ENCODE measurements at places on chromosomes 12 and 14. TPM values are rescaled to one million over a fixed set of nuclear protein-coding genes. Genes with fewer than 3 reads are reported as not detected.
A peak's percentile ranks its signal among the peaks of the same experiment; 100 is the strongest.

- H3K4me3 ChIP-seq: no peak overlapping the region
- DNase-seq: no peak
- no peak overlapping the region for H3K27ac ChIP-seq
- no peaks in the 10 kb centered on the region for H3K36me3 ChIP-seq
- no peaks in the 10 kb centered on the region for H3K27me3 ChIP-seq
- no peaks in the 10 kb centered on the region for H3K4me1 ChIP-seq
These were observed 29.6 kb upstream of the RASSF3 start for GRCh38 chr12:64580681-64581080.

DNA sequence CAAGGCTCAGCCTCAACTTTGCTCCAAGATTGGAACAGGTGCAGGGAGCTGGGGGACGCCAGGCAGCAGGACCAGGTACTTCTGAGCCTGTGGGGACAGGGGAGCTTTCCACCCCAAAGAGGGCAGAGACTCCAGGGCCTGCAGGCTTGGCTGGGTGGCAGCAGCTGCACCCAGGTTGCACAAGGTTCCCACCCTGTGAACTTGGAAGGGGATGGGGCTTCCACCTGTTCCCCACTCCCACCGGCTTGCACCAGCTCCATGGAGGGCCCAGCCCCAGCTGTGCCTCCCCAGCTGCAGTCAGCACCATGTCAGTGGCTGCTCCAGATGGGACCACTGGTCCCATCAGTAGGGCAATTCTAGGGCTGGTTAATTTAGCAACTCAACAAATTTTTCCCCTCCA, 114.0 kb upstream of the CDKN3 start:
- H3K36me3 ChIP-seq: no peaks in the 10 kb centered on the region
- H3K4me3 ChIP-seq: no peak overlapping the region
- H3K27ac ChIP-seq: no peak overlapping the region

GRCh38 chr14:105059035-105059924, 6.0 kb downstream of the GPR132 start:
- no peaks in the 10 kb centered on the region for H3K27me3 ChIP-seq
- no peaks in the 10 kb centered on the region for H3K36me3 ChIP-seq
- no peak for DNase-seq

- no peaks in the 10 kb centered on the region for H3K4me1 ChIP-seq
- DNase-seq: peak; percentile 55
- H3K4me3 ChIP-seq: no peak overlapping the region
- peak overlapping the region; percentile 52 for H3K27ac ChIP-seq
- no peaks in the 10 kb centered on the region for H3K36me3 ChIP-seq
- no peaks in the 10 kb centered on the region for H3K27me3 ChIP-seq
These were observed 276.8 kb upstream of the TMPO start for GRCh38 chr12:98238515-98239130.

GRCh38 chr12:51522696-51523095, 68.3 kb upstream of the SCN8A start:
- no peak for DNase-seq
- H3K27me3 ChIP-seq: no peaks in the 10 kb centered on the region
- no peaks in the 10 kb centered on the region for H3K4me1 ChIP-seq
- no peak overlapping the region for H3K4me3 ChIP-seq
- no peaks in the 10 kb centered on the region for H3K36me3 ChIP-seq

DNA sequence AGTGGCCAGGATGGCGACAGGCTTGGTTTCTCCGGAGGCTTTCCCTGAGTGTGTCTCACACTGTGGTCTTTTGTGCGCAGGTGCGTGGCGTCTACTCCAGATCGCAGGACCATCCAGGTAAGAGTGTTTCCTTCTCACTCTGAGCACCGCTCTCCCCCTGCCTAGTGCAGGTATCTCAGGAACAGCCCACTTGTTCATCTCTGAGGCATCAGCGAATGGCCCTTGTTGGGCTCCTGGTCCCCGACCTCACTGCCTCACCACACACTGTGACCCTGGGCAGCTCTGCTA, 781 bp downstream of the ADGRD1 start:
- H3K27me3 ChIP-seq: no peaks in the 10 kb centered on the region
- no peak for DNase-seq
- H3K4me3 ChIP-seq: peak overlapping the region; percentile 45
- H3K4me1 ChIP-seq: no peaks in the 10 kb centered on the region
- no peaks in the 10 kb centered on the region for H3K36me3 ChIP-seq

DNA sequence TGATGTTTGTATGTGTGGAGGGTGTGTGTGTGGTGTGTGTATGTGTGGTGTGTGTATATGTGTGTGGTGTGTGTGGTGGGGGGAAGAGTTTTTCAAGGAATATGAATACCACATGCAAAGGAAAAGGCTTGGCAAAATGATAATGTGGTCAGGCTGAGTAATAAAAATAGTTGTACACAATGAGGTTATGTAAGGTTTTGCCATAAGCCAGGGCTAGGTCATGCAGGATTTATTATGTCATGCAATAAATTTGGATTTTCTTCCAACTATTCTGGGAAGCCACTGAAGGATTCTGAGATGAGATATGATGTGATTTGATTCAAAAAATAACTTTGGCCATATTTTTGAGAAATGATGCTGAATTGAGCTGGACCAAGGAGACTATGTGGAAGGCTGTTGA, 1191.6 kb upstream of the SEL1L start:
- no peak for DNase-seq
- H3K4me3 ChIP-seq: no peak overlapping the region
- no peaks in the 10 kb centered on the region for H3K4me1 ChIP-seq
- H3K27ac ChIP-seq: no peak overlapping the region
- H3K36me3 ChIP-seq: no peaks in the 10 kb centered on the region

DNA sequence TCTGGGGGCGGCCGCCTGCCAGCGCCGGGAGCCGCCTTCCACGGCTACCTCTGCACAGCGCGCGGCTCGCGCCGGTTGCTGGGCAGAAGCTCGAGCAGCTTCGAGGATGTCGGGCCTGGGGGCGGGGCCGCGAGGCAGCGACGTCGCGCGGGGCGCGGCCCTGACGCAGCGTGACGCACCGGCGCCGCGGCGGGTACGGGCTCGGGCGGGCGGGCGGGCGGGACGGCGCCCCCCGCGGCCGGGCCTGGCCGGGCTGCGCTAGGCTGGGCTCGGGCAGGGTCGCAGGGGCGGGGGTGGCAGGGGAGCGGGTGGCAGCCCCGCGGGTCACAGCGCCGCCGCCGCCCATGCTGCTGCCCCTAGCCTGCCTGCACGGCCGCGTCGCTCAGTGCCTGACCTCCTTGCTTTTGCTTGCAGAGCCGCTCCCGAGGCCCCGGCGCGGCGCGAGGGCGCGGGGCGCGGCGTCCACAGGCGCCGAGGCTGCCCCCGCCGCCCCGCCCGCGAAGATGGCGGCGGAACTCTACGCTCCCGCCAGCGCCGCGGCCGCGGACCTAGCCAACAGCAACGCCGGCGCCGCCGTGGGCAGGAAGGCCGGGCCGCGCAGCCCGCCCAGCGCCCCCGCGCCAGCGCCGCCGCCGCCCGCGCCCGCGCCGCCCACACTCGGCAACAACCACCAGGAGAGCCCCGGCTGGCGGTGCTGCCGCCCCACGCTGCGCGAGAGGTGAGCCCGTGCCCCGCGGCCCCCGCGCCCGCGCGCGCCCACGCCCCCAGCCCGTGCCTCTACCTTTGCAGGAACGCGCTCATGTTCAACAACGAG, at the start of gene BTBD6:
Gene BTBD6, plus strand, starts transcription at position 166 of the 814 bp plus-strand sequence. Its CDS starts 179 bp downstream, at position 345.
- no peaks in the 10 kb centered on the region for H3K36me3 ChIP-seq
- DNase-seq: peak; percentile 77
- H3K27ac ChIP-seq: peak within 1 kb of the TSS; percentile 87

- no peak overlapping the region for H3K27ac ChIP-seq
- no peaks in the 10 kb centered on the region for H3K36me3 ChIP-seq
- no peaks in the 10 kb centered on the region for H3K27me3 ChIP-seq
- no peaks in the 10 kb centered on the region for H3K4me1 ChIP-seq
- no peak overlapping the region for H3K4me3 ChIP-seq
- no peak for DNase-seq
These were observed 23.8 kb downstream of the OAS2 start for GRCh38 chr12:113002155-113002554.

DNA sequence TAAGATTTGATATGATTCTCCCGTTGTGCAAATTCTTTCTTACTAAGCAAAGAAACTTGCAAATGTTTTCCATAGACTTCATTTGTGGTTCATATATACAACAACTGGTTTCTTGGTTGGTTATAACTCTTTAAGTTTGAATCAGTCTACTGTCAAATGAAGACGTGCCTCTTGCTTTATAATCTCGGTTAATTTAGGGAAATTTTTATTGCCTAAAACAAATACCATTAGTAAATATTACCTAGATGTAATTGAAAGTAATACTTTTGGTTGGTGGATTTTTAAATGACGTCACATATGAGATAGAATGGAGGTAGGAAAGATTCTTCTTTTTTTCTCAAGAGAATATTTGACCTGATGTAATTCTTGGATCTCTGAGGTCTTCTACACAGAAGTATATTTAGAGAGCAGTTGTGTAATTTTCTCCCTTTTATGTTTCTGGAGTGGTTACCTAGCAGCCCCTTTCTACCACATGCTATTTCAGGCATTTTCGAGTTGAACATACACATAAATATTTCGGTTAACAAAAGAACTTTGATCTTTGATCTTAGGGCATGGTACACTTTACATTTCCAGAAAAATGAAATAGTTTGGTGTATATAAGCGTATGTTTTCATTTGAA, 1.7 kb downstream of the ATF7IP start:
- no peak for DNase-seq
- peak overlapping the region; percentile 52 for H3K4me3 ChIP-seq
- H3K27me3 ChIP-seq: no peaks in the 10 kb centered on the region
- no peaks in the 10 kb centered on the region for H3K36me3 ChIP-seq
- peaks cover 6% of the 10 kb centered on the region for H3K4me1 ChIP-seq

DNA sequence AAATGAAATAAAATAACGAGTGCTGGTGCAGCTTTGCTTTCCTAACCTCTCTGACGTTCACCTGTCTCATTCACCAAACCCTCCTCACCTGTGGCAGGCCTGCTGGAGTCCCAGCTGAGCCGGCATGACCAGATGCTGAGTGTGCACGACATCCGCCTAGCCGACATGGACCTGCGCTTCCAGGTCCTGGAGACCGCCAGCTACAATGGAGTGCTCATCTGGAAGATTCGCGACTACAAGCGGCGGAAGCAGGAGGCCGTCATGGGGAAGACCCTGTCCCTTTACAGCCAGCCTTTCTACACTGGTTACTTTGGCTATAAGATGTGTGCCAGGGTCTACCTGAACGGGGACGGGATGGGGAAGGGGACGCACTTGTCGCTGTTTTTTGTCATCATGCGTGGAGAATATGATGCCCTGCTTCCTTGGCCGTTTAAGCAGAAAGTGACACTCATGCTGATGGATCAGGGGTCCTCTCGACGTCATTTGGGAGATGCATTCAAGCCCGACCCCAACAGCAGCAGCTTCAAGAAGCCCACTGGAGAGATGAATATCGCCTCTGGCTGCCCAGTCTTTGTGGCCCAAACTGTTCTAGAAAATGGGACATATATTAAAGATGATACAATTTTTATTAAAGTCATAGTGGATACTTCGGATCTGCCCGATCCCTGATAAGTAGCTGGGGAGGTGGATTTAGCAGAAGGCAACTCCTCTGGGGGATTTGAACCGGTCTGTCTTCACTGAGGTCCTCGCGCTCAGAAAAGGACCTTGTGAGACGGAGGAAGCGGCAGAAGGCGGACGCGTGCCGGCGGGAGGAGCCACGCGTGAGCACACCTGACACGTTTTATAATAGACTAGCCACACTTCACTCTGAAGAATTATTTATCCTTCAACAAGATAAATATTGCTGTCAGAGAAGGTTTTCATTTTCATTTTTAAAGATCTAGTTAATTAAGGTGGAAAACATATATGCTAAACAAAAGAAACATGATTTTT, 17.1 kb upstream of the AMN start:
- no peak overlapping the region for H3K4me3 ChIP-seq
- H3K36me3 ChIP-seq: no peaks in the 10 kb centered on the region
- H3K27me3 ChIP-seq: no peaks in the 10 kb centered on the region

DNA sequence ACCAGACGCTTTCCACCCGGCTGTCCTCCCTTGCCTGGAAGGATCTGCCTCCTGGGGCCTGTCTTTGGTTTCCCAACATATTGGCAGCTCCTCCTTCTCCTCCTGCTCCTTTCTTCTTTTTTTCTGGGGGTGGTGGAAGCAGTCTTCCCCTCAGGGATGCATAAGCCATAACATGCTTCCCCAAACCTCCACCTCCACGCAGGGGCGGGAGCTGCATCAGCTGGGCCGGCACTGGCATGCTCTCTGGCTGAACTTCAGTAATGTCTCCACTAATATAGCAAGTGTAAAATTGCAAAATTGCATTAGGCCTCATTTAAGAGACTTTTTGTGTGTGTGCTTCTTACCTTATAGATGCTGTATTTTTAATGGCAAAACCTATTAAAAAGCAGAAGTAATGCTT, 58.6 kb downstream of the GLT1D1 start:
- H3K27me3 ChIP-seq: no peaks in the 10 kb centered on the region
- H3K4me3 ChIP-seq: no peak overlapping the region
- no peak for DNase-seq
- H3K36me3 ChIP-seq: no peaks in the 10 kb centered on the region
- no peak overlapping the region for H3K27ac ChIP-seq

DNA sequence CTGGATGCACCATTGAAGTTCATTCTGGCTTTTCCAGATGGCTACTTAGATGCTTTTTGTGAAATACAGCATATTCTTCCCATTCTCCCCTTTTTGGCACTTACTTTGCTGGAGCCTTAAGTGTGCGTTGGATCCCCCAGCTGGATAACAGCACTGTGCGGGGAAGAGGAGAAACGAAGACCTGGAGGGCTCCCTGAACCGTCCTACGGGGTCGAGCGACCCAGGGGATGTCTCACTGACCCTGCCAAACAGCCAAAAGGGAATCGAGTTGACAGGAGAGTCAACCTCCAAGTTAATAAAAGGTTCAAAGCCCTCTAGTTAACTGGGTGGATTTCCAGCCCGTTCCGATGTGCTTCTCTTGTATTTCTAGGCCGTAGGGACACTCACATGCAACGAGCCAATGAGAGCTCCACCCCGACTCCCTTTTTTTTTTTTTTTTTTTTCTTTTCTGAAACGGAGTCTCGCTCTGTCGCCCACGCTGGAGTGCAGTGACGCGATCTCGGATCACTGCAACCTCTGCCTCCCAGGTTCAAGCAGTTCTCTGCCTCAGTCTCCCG, 1.0 kb upstream of the CAMKK2 start:
- peak; percentile 27 for DNase-seq
- no peaks in the 10 kb centered on the region for H3K4me1 ChIP-seq
- H3K27ac ChIP-seq: peak overlapping the region; percentile 93
- peak overlapping the region; percentile 59 for H3K4me3 ChIP-seq
- no peaks in the 10 kb centered on the region for H3K27me3 ChIP-seq
- no peaks in the 10 kb centered on the region for H3K36me3 ChIP-seq

- H3K27ac ChIP-seq: no peak overlapping the region
- DNase-seq: no peak
- H3K27me3 ChIP-seq: no peaks in the 10 kb centered on the region
- H3K4me3 ChIP-seq: no peak overlapping the region
These were observed 47.8 kb downstream of the SLC25A21 start for GRCh38 chr14:37124614-37125013.

Gene GSC
- 7.4 TPM for total RNA-seq

Gene ERBB3
- 29.0 TPM for total RNA-seq

Gene PKP2
- total RNA-seq: 0.77 TPM

Gene IL26
- not detected for total RNA-seq

Measured in uterus (tissue), 4 donors.